ENCODE measurements at places on chromosomes 6 and 20. TPM values are rescaled to one million over a fixed set of nuclear protein-coding genes. Genes with fewer than 3 reads are reported as not detected.

GRCh38 chr20:15214051-15214450 lies 876.6 kb upstream of the FLRT3 start:
- H3K36me3 ChIP-seq = peaks cover 12% of the 10 kb centered on the region
- DNase-seq = no peak
- peaks cover 7% of the 10 kb centered on the region for H3K4me1 ChIP-seq
- no peaks in the 10 kb centered on the region for H3K27me3 ChIP-seq
- H3K27ac ChIP-seq = no peak overlapping the region

- no peaks in the 10 kb centered on the region for H3K36me3 ChIP-seq
- H3K4me1 ChIP-seq = peaks cover 5% of the 10 kb centered on the region
- H3K4me3 ChIP-seq = no peak overlapping the region
- no peaks in the 10 kb centered on the region for H3K27me3 ChIP-seq
Measured at GRCh38 chr6:168708526-168708925, 267.5 kb downstream of the SMOC2 start.

GRCh38 chr20:59948212-59948611 lies 8.0 kb downstream of the FAM217B start:
- no peak for DNase-seq
- peaks cover 28% of the 10 kb centered on the region for H3K4me1 ChIP-seq
- peaks cover 5% of the 10 kb centered on the region for H3K36me3 ChIP-seq
- no peak overlapping the region for H3K4me3 ChIP-seq
- no peak overlapping the region for H3K27ac ChIP-seq

DNA sequence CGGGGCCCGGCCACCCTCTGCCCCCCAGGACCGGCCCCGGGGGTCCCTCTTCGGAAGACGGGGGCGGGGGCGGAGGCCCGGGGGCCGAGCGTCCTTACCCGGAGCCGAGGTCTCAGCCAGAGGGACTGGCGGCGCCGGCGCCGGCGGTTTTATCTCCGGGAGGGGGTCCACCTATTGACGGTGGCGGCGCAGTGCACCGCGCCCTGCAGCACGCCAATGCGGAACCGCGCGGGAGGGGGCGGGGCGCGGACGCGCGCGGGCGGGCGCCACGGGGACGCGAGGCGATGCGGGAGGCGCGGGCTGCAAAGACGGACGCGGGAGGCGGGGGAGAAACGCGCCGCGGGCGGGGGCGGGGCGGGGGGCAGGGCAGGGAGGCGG lies at the start of gene EEF1A2:
Gene EEF1A2 (minus strand): TSS at position 124 of the 378 bp plus-strand sequence. CDS start 1,320 bp downstream, outside the sequence.
- no peak for DNase-seq
- H3K27me3 ChIP-seq = peaks cover 42% of the 10 kb centered on the region
- H3K4me1 ChIP-seq = peaks cover 2% of the 10 kb centered on the region
- H3K27ac ChIP-seq = no peak within 1 kb of the TSS

GRCh38 chr20:5688431-5688972 lies 61.7 kb upstream of the SHLD1 start:
- no peaks in the 10 kb centered on the region for H3K36me3 ChIP-seq
- no peak overlapping the region for H3K4me3 ChIP-seq
- no peaks in the 10 kb centered on the region for H3K4me1 ChIP-seq
- no peak overlapping the region for H3K27ac ChIP-seq

DNA sequence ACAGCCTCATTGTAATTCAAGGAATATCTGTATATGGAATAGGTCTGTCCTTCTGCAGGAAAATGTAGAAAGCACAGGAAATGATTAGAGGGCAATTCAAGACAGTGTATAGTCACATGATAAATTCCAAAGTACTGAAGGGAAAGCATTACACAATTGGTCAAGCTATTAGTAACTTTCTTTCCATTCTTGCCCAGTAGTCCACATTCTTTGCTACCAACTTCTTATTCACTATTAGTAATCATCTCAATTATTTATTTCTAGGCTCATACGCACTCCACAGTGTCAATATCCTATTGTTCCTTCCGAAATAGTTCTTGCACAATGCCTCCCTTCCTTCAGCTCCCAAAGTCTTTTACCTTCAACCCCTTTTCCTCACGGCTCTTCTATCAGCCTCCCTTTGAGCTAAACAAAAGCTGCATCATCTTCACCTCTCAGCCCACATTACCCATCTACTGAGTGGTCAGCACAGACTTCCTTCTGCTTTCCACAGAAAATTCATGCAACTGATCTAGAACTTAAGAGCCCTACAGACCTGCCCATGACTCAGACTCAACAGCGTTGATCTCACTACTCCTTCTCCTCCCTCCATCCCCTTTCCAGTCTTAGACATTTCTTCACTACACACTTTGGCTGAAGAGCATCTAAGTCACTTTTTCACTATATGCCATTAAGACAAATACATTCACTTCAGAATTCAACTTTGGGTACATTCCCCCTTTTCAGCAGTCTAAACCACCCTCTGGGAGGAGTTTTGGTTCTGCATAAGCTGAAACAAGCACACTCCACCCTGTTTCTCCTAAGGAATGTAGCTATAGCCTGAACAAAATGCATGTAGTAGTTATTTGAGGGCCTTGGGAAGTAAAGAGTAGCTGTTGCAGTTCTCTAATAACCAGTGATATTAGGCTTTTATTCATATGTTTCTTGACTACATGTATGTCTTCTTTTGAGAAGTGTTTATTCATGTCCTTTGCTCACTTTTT lies 157.9 kb downstream of the KIF16B start:
- DNase-seq = no peak
- H3K4me3 ChIP-seq = no peak overlapping the region
- no peak overlapping the region for H3K27ac ChIP-seq
- H3K4me1 ChIP-seq = no peaks in the 10 kb centered on the region

- H3K27ac ChIP-seq = no peak overlapping the region
- H3K4me3 ChIP-seq = no peak overlapping the region
- no peaks in the 10 kb centered on the region for H3K36me3 ChIP-seq
- H3K27me3 ChIP-seq = peaks cover 38% of the 10 kb centered on the region
Measured at GRCh38 chr6:29813809-29814208, 13.8 kb upstream of the HLA-G start.

DNA sequence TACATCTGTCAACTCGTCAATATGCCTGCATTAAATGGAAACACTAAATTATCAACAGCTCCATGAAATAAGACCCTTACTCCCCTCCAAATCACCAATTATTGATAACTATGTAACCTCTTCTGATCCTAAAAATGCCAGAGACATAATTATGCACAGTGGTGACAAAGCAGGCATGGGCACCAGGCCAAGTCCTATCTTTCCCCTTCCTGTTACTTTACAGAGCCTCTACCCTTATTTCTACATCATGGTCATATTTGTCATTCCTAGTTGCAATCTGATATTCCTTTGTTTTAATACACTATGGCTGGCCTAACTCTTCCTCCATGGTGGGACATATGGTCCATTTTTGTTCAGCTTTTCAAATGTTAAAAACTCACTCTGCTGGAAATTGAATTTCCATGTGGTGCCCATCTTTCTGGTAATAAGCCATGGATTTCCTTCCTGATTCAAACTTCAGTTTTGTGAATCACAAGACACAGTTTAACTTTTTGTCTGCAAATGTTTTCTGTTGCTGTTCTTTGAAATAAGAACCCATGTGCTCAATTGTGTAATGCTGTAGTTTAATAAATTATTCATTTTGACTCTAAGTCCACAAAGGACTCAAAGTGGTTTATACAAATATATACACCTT lies 41.8 kb upstream of the ARFGEF2 start:
- no peak for DNase-seq
- H3K36me3 ChIP-seq = no peaks in the 10 kb centered on the region
- no peaks in the 10 kb centered on the region for H3K27me3 ChIP-seq
- H3K4me1 ChIP-seq = no peaks in the 10 kb centered on the region
- no peak overlapping the region for H3K4me3 ChIP-seq

DNA sequence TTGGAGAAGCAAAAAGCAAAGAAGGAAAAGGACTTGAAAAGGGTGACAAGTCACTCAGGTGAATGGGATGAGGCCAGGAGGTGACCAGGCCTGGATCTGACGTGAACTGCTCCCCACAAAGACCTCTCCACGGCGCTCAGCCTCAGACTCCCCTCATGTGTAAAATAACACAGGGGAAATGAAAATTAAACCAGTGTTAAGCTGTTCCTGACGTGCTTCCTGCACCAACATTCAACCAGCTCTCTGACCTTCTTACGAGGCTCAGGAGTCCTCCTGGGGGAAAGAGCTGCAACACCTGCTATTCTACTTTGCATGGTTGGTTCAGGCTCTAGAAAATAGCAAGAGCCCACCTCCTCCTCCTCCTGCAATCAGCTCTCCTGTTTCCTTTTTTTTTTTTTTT lies 256.7 kb downstream of the ATXN1 start:
- H3K4me1 ChIP-seq = no peaks in the 10 kb centered on the region
- no peaks in the 10 kb centered on the region for H3K27me3 ChIP-seq
- no peak for DNase-seq
- H3K27ac ChIP-seq = no peak overlapping the region

DNA sequence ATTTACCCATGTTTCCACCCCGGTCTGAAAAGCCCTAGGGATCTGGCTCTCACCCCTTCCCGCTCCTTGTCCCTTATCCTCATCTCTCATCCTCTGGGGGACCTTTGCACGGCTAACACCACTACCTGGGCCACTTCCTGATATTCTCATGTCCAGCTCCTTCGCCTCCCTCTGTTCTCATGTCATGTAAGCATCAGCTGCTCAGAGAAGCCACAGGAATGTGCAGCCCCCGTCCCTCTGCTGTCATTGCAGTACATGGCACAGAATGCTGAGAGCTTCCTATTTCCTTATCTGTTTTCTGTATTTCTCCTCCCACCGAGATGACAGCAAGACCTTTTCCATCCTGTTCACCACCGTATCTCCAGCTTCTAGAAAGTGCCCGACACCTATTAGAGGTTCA lies 102.4 kb downstream of the MTHFD1L start:
- no peak for DNase-seq
- no peaks in the 10 kb centered on the region for H3K27me3 ChIP-seq
- H3K36me3 ChIP-seq = peaks cover 16% of the 10 kb centered on the region
- no peaks in the 10 kb centered on the region for H3K4me1 ChIP-seq

GRCh38 chr20:36548006-36548315 lies 6.6 kb downstream of the MYL9 start:
- H3K27ac ChIP-seq = no peak overlapping the region
- peak; percentile 34 for DNase-seq
- H3K36me3 ChIP-seq = no peaks in the 10 kb centered on the region

GRCh38 chr6:139722530-139722929 lies 348.1 kb upstream of the CITED2 start:
- no peak for DNase-seq
- H3K4me1 ChIP-seq = peaks cover 6% of the 10 kb centered on the region
- no peak overlapping the region for H3K27ac ChIP-seq
- H3K27me3 ChIP-seq = no peaks in the 10 kb centered on the region
- peaks cover 9% of the 10 kb centered on the region for H3K36me3 ChIP-seq

GRCh38 chr6:57177545-57178265 lies 5.6 kb downstream of the BAG2 start:
- no peak overlapping the region for H3K27ac ChIP-seq
- peaks cover 25% of the 10 kb centered on the region for H3K4me1 ChIP-seq
- no peak for DNase-seq
- H3K36me3 ChIP-seq = peaks cover 6% of the 10 kb centered on the region

- H3K27ac ChIP-seq = no peak overlapping the region
- H3K27me3 ChIP-seq = no peaks in the 10 kb centered on the region
- no peak overlapping the region for H3K4me3 ChIP-seq
- H3K36me3 ChIP-seq = no peaks in the 10 kb centered on the region
- no peak for DNase-seq
- H3K4me1 ChIP-seq = no peaks in the 10 kb centered on the region
Measured at GRCh38 chr6:157574851-157575424, 193.9 kb downstream of the ZDHHC14 start.

DNA sequence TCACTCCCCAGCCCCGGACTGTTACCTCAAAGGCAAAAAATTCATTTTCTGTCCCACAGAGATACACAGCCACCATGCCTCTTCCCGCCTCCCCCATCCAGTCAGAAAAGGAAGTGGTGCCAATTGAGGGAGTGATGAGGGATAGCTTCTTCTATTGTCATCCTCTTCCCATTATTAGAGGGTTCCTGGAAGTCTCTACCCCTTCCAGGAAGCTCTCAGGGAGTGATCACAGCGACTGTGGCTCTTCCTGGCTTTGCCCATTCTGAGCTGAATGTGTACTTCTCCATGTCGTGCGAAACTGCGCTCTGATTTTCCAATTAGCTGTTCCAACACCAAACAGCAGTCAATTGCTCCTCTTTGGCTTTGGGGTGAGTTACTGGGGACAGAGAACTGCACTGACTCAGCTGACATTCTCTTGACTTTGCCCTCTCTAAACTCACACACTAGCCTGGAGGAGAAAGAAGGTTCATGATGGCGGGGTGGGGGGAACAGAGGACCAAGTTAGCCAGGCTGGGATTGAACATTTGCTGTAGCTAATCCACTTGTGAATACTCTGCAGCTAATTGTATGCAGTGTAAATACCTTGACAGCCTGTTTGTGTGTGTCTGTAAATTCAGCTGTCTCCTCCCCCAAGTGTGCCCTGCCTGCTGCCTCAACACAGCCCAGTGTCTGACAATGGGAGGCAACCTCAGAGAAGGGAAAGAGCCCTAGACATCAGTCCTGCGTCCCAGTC lies 2.4 kb upstream of the MDGA1 start:
- H3K27ac ChIP-seq = no peak overlapping the region
- H3K27me3 ChIP-seq = peaks cover 42% of the 10 kb centered on the region
- peak overlapping the region; percentile 80 for H3K4me3 ChIP-seq
- no peak for DNase-seq
- H3K4me1 ChIP-seq = peaks cover 40% of the 10 kb centered on the region

GRCh38 chr6:40695750-40696415 lies 108.7 kb upstream of the LRFN2 start:
- no peak for DNase-seq
- no peak overlapping the region for H3K27ac ChIP-seq
- no peaks in the 10 kb centered on the region for H3K27me3 ChIP-seq

DNA sequence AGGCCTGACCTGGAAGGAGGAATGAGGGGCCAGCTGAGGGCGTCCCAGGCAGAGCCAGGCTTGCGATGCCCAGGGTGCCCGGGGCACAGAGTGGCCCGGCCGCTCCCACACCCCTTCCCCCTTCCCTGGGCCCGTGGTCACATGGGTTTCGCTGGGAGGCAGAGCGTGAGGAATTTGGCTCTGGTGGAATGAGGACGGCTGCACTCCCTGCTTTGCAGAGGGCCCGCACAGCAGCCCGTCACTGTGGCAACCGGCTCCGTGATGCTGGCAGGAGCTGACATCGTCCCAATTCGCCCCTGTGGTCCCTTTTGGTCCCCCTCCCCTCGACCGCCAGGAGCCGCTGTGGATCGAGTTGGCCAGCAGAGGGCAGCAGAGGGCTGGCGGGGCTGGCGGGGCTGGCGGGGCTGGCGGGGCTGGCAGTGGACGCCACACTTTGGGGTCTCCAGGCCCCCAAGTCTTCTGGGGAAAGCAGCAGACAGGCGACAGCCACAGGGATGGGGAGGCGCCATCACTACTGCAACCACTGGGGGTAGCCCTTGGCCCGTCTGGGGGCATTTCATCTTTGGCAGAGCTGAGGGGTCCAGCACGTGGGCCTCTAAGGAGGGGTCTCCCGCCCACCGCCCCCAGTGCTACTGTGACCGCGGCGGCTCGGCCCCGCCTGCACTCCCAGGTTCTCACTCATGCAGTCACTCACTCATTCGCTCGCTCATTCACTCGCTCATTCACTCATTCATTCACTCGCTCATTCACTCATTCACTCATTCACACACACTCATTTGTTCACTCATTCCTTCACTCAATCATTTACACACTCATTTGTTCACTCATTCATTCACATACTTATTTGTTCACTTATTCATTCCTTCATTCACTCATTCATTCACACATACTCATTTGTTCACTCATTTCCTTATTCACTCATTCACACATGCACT lies 49.7 kb upstream of the BHLHE23 start:
- no peak overlapping the region for H3K4me3 ChIP-seq
- H3K27ac ChIP-seq = no peak overlapping the region
- H3K4me1 ChIP-seq = peaks cover 24% of the 10 kb centered on the region
- H3K36me3 ChIP-seq = no peaks in the 10 kb centered on the region

Gene LPA
- total RNA-seq = 0.43 TPM

Gene RBM24
- total RNA-seq = 4.0 TPM

Gene NFATC2
- total RNA-seq = 2.0 TPM

Gene CLPSL1
- total RNA-seq = not detected

Gene KCNK16
- total RNA-seq = not detected
